ENCODE measurements at places on chromosomes 6 and 20.

DNA sequence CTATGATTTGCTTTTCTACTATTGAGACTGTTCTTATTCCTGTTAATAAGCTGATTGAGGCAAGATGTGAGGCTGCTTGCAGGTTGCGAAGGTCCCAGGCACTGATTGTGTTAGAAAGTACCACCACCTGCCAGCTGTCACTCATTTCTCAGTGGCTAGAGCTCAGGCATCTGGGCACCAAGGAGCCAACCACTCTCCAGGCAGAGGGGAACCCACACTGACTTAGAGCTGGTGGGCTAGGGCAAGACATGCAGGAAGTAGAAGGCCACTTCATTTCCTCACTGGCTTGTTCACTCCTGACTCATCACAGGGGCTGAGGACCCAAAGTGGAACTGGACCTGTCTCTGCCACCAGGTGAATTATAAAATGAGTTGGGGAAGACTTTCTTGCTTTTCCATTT is 7.8 kb upstream of the DLL1 start:
- no peak for DNase-seq

- no peak for DNase-seq
These were observed 27.0 kb upstream of the CCN5 start for GRCh38 chr20:44688053-44688625.

DNA sequence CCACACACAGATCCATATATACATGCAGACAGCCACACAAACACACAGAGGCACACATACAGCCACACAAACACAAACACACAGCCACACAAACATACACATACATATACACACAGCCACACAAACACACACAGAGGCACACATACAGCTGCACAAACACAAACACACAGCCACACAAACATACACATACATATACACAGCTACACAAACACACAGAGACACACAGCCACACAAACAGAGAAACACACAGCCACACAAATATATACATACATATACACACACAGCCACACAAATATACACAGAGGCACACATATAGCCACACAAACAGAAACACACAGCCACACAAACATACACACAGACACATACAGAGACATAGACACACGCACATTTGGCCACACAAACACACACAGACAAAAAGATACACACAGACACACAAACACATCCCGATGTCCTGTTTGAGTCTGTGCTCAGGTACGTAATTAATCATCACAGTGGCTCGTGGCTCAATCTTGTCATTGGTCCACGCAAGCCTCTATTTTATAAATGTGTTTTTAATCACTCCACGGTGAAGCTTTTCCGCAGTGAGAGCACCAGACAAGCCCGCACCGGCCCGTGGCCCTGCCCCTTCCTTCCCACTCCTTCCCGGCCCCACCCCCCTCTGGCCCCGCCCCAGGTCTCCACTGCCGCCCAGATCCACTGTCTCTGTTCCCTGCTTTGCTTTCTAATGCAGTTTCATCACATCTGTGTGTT is 135.3 kb downstream of the CDH4 start:
- no peak for DNase-seq

DNA sequence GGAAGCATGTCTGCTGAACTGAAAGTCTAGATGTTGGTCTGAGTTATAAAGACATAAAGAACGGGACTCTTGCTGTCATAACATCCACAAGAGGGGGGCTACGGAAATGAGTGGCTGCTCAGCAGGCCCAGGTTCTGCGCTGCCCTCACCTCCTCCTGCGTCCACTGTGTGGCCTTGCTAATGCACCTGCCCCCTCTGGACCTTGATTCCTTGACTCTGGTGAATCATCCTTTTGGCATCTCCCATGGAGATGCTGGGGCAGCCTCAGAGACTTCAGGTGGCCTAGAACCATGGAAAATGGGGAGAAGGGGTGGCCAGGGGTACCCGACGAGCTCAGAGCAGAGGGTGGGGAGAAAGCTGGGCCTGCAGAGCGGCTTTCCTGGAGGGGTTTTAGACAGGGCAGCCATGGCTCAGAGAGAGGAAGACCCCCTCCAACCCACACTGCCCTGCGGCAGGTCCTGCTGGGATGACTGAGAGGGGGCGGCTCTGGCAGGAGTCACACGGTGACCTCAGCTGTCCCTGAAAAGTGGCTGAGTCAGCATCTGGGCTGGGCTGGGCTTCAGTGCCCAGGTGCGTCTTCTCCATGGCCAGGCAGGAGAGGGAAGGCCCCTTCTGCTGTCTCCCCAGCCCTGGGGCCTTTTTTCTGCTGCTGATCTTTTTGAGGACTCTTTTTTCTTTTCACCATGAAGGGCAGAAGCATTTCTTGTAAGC is 46.9 kb downstream of the DLGAP4 start:
- DNase-seq: no peak

GRCh38 chr6:68771426-68771825 is 136.3 kb downstream of the ADGRB3 start:
- DNase-seq: no peak

DNA sequence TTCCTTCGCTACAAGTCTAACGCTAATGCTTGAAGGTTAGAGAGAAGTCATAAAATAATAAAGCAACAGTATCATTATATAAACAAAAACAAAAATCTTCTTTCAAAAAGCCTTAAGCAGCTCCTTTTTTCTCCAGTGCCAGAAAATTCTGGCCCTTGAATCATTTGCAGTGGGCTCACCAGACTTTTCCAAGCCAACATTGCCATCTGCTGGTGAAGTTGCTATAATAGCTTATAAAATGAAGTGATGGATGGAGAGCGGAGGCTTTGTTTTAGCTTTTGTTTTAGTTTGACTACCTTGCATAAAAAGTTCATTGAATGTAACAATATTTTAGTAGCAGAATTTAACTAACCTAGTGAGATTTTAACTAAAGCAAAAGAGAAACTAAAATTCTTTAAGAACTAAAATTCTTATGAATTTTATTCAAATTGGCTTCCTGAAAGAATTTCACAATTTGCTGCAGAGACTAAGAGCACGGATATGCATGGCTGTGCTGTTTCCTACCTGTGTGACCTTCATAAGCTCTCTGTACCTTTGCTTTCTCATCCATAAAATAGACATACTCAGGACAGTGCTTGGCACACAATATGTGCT is 44.8 kb upstream of the SLC2A12 start:
- peak; percentile 70 for DNase-seq

- DNase-seq: peak; percentile 67
These were observed 9.7 kb upstream of the CD40 start for GRCh38 chr20:46108435-46108841.

DNA sequence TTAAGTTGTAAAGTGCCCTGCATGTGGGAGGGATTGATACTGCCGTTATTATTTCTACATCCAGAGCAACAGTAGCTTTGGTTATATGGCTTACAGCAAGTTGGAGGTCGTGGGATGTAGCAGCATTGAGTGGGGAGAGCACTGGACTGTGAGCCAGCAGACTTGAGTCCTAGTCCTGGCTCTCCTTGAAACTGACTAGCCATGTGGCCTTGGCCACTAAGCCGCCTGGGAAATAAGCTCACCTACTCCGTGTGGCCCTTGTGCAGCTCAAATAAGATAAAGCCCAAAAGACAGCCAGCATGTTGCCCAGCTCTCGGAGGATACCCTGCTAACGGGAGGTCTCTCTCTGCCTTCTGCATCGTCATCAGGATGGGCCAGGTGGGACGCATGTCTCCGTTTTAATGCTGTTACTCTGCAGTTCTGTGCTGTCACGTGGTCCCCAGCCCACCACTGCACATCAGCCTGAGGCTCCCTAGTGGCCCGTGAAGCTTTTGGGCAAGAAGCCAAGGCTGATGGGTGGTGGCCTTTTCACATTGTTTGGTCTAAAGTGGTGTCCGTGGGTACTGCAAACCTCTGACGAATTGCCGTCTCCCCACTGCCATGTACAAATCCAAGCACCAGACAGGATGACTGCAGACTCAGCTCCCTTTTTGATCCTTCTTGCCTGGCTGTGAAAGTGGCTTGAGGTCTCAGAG is 7.9 kb downstream of the EPB41L1 start:
- DNase-seq: no peak

DNA sequence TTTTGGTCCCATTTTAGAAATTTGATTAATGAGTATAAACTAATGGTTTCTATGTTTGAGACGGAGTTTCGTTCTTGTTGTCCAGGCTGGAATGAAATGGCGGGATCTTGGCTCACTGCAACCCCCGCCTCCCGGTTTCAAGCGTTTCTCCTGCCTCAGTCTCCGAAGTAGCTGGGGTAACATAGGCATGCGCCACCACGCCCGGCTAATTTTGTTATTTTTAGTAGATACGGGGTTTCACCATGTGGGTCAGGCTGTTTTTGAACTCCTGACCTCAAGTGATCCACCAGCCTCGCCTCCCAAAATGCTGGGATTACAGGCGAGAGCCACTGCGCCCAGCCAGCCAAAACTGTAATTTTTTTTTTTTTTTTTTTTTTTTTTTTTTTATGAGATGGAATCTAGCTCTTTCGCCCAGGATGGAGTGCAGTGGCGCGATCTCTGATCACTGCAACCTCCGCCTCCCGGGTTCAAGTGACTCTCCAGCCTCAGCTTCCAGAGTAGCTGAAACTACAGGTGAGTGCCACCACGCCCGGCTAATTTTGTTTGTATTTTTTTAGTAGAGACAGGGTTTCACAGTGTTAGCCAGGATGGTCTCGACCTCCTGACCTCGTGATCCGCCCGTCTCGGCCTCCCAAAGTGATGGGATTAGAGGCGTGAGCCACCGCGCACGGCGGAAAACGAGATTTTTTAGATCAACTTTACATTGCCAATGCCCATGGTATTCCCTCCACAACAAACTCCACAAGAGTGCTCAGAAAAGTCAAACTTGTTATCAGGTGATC is 127.8 kb downstream of the HFE start:
- DNase-seq: no peak

- DNase-seq: peak; percentile 89
These were observed 254.3 kb downstream of the BTBD3 start for GRCh38 chr20:12171923-12172524.

DNA sequence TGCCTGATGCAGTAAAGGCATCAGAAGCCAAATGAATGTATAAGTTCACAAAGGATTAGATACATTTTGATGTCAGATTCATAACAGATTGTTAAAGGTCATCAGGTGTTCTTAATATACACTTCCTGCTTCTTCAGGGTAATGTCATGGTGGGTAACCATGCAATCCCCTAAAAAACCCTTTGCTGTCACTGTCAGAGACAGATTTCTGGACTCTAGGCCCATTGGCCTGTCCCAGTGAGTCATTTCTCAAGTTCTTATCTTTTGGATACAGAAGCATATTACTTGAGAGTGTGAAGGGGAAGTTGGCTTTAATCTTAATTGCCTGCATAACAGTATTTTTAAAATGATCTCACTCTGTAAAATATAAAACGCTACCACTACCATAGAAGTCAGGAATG is 895.6 kb upstream of the MAP3K7 start:
- DNase-seq: no peak

GRCh38 chr20:48075591-48076174 is 290.4 kb upstream of the SULF2 start:
- no peak for DNase-seq

DNA sequence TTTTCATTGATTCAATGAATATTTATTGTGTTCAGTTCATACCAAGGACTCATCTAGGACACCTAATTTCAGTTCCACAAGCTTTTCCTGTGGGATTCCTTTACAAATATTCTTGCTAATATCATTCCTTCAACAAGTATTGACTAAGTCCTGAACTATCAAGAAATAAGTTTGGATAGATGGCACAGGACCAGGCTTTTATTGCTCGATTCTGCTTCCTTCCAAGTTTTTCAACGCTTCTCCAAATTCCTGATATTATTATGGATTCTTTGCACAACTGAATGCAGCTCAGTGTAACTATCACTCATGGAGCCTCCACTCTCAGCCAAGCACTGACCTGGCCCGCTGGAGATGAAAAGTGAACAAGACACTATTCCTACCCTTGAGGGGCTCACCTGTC is 32.7 kb upstream of the COL21A1 start:
- DNase-seq: no peak

DNA sequence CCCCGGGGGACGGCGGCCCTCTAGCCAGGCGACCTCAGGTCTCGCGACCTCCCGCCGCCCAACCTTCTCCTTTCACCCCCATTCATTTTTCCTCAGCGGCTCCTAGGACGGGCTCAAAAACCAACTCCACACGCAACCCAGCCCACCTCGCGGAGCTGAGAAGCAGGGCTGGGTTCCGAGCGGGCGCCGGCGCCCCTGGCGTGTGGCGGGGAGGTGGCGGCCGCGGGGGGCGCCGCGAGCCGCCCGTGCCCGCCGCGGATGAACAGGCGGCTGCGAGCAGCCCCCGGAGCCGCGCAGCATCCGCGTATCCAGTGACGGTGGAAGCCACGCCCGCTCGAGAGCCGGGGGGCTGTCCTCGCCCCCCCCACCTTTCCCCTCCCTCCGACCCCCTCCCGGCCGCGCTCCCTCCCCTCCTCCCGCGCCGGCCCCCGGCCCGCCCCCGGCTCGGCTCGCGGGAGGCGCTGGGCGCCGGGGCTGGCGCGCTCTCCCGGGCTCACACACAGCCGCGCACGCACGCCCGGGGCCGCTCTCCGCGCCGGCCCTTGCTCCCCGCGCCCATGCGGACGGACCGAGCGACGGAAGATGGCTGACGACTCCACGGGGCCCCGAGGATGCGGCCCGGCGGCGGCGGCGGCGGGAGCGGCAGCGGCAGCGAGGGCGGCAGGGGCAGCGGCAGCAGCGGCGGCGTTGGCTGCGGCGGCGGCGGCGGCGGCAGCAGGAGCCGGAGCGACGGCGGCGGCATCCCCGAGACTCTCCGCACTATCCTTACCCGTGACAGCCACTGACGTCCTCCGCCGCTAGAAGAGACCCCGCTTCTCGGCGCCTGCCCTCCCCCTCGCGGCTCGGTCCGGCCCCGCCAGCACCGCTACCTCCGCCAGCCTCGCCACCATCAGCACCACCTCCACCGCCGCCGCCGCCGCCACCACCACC is at the start of gene SOBP:
TSS of gene SOBP (plus strand) at position 482 of the 930 bp plus-strand sequence. CDS start 500 bp downstream, outside the sequence.
- DNase-seq: peak; percentile 19

DNA sequence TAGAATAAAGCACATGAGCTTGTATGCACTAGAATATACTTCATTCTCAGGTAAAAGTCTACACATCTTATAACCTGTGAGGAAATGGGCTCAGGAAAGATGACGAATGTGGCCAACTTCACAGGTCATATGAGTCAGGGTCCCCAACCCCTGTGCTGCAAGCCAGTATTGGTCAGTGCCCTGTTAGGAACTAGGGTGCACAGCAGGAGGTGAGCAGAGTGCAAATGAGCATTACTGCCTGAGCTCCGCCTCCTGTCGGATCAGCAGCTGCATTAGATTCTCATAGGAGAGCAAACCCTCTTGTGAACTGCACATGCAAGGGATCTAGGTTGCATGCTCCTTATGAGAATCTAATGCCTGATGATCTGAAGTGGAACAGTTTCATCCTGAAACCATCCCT is 182.3 kb downstream of the TRDN start:
- DNase-seq: no peak
